Mesenchymal stem cell (in vitro differentiated cells and primary cell): ENCODE measurements at places on chromosomes 5 and 9.

- DNase-seq, result peak; percentile 87
These were observed 286.0 kb upstream of the TUSC1 start for GRCh38 chr9:25964239-25964638.

DNA sequence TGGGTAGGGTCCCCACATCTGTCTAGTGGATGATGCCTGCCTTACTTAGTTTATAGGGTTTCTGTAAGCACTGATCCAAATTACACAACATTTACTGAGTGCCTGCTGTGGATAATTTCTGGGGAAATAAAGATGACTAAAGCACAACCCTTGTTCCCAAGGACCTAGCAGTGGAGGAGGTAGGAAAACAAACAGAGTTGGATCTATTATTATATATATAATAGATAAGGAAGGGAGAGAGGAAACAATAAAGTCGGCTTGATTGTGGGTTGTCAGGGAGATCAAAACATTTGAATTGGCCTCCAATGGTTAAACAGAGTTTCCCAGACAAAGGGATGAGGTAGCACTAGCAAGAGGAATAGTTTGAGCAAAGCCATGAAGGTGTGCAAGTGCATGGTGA is 14.0 kb downstream of the IL33 start:
- DNase-seq, result no peak

DNA sequence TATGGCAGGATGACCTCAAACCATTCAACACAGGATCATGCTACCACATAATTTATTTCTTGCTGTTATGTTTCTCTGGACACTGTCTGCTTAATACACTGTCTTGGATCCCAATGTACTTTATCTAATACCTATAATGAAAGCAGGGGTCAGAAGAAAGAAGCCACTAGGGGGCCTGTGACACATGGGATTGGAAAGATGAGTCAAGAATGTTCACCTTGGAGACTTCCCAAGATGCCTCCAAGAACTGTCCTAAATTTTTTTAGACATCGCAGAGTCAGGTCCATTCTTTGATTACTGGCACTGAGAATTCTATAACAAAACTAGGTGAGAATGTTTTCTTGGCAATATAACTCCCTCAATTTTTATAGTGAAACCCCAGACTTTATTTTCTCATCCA is 305.8 kb upstream of the SMARCA2 start:
- DNase-seq, result no peak

GRCh38 chr9:69179037-69179436 is 5.0 kb downstream of the TJP2 start:
- DNase-seq, result no peak

DNA sequence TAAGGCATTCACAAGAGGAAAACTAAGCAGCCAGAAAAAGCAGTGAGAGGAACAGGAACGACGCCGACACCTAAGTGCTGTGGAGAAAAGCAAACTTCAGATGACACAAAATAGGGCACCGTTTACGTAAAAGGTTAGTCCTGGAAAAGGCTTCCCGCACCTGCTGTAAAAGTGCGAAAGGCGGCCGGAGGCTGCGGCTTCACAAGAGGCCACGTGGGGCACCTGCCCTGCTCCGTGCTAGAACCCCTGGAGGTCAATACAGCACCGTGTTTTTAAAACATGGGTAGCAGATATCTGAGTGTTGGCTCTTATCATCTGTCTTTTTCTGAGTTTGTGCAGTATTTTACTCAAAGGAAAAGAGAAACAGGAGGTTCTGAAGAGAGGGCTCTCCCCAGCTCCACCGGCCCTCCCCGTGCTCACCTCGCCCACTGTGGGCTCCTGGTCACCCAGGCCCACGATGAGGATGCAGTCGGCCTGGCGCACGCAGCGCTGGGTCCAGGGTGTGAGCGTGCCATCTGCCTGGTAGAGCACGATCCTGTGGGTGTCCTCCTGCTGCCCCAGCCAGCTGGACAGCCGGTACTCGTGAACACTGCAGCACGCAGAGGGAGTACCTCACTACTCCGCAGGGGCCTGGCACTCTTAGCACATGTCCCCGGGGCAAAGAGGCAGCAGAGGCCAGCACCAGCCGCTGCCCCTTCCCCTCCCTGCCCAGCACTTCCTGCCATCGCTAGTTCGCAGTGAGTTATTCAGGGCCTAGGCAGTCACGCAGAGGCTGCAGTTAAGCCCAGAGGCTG is 21.0 kb upstream of the NSMF start:
- DNase-seq, result no peak

GRCh38 chr9:19200229-19200628 is 30.3 kb upstream of the DENND4C start:
- DNase-seq, result no peak

DNA sequence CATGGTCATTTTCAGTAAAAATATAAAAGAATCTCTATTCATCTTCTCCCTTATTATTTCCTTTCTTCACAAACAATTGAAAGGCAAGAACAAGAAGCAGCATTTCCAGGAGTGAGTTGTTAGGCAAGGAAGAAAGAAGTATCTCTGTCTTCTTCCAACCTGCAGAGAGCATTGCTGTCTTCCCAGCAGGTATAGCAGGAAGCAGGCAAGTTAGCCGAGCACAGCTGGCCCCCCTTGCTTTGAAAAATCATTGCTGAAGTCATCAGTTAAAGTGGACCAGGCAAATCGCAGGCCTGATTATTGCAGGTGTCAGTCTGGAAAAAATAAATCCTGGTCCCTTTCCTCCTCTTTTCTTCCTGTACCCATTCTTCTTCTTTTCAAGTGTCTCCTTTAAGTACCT is 353.1 kb upstream of the BRINP1 start:
- DNase-seq, result no peak

- peak; percentile 52 for DNase-seq
These were observed 9.0 kb downstream of the CDX1 start for GRCh38 chr5:150175536-150175935.

GRCh38 chr5:150584556-150585335 is 55.7 kb upstream of the SYNPO start:
- no peak for DNase-seq

DNA sequence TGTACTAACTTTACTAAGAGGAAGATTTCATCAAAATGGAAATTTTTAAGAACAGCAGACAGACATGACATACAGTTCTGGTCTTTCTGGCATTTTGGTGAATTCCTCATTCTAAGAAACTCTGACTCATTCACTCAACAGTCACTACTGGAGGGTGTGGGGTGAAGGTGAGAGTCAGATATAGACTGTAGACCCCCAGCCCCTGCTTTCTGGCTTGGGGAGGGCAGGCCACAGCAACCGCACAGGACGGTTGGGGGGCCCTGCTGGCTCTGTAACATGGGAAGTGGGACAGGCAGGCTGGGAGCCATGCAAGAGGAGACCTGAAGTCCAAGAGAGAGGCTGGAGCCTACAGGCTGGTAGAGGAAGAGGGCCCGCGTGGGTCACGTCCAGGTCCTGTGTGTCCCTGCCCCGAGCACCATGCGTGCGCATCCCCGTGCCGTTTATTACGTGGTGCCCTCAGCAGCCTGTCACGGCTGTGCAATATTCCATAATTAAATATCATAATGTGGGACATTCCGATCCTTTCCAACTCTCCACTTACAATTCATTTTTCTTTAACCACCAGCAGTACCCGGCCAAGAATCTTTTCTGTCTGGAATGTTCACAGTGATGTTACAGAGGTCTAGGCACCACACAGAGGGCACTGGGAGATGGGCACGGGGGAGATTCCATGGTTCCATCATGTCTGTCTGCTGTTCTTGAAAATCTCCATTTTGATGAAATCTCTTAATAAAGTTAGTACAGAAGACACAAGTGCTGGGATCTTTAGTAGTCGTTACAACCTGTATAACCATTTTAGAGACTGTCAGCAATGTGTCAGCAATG is 75.5 kb downstream of the SEMA4D start:
- DNase-seq, result peak; percentile 83

DNA sequence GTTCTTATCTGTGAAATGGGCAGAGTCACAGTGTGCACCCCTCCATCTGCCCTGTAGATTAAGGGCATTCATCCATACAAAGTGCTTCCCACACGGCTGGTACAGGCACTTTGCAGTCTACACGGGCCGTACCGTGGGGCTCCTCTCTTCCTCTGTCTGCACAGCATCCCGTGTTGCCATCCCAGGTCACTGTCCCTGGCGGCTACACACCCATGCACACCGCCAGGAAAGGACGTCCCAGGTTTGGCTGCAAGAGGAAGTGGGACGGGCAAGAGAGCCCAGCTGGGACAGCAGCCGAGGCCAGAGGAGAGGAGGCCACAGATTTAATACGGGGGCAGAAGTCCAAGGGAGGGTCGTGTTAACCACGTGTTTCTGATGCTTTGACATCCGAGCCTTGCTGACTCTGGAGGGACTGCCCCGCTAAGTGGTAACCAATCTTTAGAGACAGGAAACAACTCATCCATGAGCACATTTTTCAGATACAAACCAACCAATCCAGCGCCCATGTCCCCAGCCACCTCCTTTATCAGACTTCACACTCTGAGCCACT is 120.0 kb downstream of the ZNF354C start:
- no peak for DNase-seq

GRCh38 chr5:83374547-83374946 is 97.0 kb upstream of the VCAN start:
- peak; percentile 40 for DNase-seq

DNA sequence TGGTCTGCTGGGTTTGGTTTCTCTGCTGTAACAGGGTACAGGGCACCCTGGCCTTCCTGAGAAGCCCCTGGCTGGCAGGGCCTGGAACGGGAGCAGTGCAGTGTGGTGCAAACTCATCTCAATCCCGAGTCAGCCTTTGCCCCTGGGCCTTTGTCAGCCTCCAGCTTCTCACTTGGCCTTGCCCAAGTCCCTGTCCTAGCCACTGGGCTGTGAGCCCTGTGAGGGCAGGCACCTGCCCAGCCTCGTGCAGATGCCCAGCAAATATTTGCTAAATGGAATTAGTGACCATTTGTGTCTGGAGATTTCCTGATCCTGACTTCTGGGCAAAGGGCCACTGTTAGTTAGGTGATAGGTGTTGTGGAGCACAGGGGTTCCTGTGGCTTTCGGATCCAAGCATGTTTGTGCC is 13.0 kb downstream of the RGS3 start:
- no peak for DNase-seq

- peak; percentile 46 for DNase-seq
These were observed 136.3 kb downstream of the TMEM232 start for GRCh38 chr5:110590187-110590586.

GRCh38 chr5:139150367-139150999 is 47.7 kb downstream of the SIL1 start:
- DNase-seq, result no peak

GRCh38 chr9:134318941-134319305 is 7.3 kb upstream of the RXRA start:
- no peak for DNase-seq

DNA sequence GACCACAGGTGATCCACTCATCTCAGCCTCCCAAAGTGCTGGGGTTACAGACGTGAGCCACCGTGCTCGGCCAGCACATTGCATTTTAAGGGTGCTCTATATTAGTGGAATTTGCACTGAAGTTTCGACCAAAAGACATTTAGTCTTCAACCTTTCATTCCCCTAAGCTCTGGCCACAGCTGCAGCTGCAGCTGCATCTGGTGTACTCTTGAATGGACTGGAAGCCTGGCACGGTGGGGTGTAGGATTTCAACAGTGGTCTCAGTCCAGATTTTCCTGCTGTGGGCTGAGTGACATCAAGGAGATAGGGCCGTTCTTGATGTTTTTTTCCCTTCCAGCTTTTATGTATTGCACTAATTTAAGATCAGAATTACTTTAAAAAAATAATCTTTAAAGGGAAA is 255.2 kb downstream of the PDZD2 start:
- no peak for DNase-seq

GRCh38 chr5:170591054-170591453 is 87.2 kb downstream of the KCNIP1 start:
- DNase-seq, result no peak

DNA sequence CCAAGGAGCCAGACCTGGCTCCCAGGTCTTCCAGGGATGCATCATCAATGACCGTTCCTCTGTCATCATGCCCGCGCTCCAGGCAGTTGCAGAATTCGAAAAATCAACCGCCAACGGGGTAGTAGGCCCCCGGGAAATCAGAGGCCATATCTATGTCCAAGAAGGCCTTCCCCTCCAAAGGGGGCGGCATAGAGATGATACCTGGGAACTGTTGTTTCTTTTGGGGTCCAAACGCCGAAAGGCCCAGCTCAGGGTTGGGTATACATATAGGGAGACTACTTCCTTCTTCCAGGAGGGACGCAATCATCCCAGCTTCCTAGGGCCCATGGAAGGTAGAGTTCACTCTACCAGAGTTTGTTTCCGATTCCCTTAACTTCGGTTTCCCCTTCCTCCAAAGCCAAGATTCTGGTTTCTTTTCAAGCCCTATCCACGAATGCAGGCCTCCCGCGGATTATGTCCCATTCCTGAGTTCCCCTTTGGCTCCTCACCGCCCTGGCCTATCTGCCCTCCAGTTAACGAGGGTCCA is 754 bp downstream of the DCAF12 start:
- peak; percentile 62 for DNase-seq

DNA sequence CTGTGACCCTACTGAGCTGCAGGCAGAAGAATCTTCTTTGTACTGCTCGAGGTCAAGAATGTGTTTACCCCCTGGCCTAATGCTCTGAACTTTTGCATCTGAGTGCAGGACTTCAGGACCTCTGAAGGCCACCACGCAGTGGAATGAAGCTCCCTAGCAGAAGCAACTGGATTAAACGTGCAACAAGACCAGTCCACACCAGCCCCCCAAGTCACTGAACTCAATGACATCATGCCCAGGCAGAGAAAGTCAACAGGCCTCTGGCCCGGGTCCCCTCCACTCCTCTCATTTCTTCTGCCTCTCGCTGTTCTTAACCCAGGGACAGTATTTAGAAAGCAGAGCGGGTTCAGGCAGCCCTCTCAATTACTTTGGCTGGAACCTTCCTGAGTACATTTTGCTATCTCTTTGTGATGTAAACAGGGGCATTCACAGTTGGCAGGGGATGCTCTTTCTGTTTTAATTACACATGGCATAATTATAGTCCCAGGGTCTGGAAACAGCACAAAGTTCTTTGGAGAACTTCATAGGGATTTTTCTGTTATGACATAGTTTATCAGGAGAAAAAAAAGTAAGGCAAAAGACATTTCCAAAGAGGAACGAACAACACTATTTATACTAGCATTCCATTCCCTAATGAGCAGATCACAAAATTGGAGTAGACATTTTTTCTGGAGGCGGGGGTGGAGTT is 108.2 kb upstream of the SPATA31D4 start:
- no peak for DNase-seq

- DNase-seq, result no peak
These were observed 4.1 kb upstream of the PHYKPL start for GRCh38 chr5:178236679-178237078.

DNA sequence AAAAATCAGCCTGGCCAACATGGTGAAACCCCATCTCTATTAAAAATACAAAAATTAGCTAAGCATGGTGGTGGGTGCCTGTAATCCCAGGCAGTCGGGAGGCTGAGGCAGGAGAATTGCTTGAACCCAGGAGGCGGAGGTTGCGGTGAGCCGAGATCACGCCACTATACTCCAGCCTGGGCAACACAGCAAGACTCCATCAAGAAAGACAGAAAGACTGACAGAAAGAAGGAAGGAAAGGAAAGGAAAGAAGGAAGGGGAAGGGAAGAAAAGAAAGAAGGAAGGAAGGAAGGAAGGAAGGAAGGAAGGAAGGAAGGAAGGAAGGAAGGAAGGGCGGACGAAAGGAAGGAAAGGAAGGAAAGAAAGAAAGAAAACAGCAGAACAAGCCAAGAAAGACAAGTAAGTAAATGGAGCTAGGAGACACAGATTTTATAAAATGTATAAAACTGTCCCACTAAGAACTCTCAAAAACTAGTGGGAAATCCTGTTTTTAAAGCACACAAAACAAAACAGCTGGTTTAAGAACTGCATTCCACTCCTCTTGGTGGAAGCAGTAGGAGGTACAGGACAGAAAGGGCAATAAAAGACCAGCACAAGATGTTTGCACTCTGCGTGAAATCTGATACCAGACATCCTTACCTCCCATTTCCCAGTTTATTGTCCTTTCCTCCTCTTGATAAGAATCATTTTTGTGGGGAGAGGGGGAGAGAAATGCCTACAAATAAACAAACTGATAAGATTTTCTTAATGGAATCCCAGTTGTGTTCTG is 46.7 kb downstream of the MYO10 start:
- peak; percentile 81 for DNase-seq
